Gastrocnemius medialis (tissue), 4 donors: ENCODE measurements at places on chromosomes 1 and 21. TPM values are rescaled to one million over a fixed set of nuclear protein-coding genes. Genes with fewer than 3 reads are reported as not detected.

The CATSPERE gene
- 0.58 TPM for total RNA-seq

DNA sequence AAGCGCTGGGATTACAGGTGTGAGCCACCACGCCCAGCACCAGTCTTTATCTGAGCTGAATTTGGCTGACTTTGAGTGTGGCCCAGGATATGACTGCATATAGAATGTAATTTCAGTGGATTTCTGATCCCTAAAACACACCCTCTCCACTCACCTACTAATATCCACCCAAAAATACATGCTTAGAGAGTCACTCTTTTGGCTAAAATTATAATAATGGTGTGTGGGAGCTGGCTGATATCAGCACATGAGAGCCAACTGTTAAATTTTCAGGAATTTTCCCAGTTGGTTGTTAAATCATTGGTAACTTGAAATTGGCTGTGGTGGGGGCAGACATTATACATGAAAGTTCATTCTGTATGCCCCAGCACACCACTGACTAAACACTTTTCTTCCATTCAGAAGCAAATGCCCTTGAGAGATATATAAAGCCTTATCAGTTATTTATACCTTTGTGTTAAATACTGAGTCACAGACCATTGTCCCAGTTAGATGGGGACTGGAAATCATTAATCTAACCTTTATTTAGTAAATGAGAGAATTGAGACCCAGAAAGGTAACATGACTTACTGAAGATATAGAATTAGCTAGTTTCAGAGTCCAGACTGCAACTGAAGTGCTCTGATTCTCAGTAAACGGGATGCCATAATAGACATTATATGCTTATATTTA is 9.9 kb upstream of the CD247 start:
- H3K27ac ChIP-seq = no peak overlapping the region
- no peaks in the 10 kb centered on the region for H3K4me1 ChIP-seq
- no peaks in the 10 kb centered on the region for H3K27me3 ChIP-seq
- DNase-seq = no peak

- H3K36me3 ChIP-seq = no peaks in the 10 kb centered on the region
- no peak overlapping the region for H3K4me3 ChIP-seq
- no peaks in the 10 kb centered on the region for H3K4me1 ChIP-seq
- DNase-seq = no peak
These were observed 2.2 kb downstream of the KRTAP19-1 start for GRCh38 chr21:30478004-30478403.

DNA sequence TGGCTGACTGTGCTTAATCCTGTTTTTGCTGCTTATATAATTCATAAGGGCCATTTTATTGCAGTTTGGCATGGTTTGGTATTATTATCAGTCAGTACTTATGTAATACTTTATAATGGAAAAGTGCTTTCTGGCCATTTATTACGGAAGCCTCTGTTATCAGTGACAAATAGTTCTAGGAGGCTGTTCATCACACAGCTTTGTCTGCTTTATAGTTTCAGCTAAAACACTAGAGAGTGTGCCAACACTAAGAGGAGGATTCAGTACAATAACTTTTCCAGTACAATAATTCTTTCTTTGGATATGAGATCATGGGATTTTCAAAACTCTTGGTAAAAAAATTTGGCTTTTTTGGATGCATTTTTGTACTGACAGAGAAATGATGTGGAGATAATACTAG is 102.9 kb upstream of the PTGFR start:
- H3K27ac ChIP-seq = no peak overlapping the region
- no peaks in the 10 kb centered on the region for H3K27me3 ChIP-seq
- no peak for DNase-seq

- DNase-seq = no peak
- no peak overlapping the region for H3K27ac ChIP-seq
- H3K27me3 ChIP-seq = no peaks in the 10 kb centered on the region
- no peak overlapping the region for H3K4me3 ChIP-seq
- H3K36me3 ChIP-seq = no peaks in the 10 kb centered on the region
These were observed 1.2 kb downstream of the VSIG8 start for GRCh38 chr1:159861218-159861617.

DNA sequence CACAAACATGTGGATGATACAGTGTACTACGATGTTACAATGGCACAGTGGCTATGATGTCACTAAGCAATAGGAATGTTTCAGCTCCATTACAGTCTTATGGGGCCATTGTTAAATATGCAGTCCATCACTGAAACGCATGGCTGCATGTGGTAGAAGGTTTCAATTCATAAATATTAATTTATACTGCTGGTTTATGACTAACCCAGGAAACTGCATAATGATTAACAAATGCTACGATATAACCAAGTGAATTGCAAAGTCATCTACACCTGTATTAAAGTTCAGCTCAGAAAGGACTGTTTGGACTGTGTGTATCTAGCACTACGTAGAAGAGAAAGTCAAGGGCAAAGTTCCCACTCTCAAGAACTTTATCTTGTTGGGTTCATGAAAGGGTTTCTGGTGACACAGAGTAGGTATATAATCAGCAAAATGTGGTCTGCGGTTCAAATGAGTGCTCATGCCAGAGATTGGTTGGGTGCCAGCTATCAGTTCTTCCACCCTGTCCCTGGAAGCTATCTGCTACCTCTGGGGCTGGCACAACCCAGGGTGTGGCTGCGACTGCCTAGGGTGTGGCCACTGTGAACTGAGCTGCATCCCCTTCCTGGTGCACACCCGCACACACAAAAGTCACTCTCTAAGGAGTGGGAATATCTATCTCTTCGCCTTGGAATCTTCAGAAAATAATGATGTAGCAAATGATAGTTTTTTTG is 14.8 kb downstream of the MGST3 start:
- H3K4me1 ChIP-seq = peaks cover 56% of the 10 kb centered on the region
- H3K27ac ChIP-seq = peak overlapping the region; percentile 38
- peaks cover 11% of the 10 kb centered on the region for H3K36me3 ChIP-seq
- peak; percentile 32 for DNase-seq
